ENCODE measurements at places on chromosomes 3 and 15.

GRCh38 chr15:78050441-78050809 is 27.1 kb downstream of the TBC1D2B start:
- DNase-seq, result no peak

GRCh38 chr3:24472358-24472757 is 22.3 kb downstream of the THRB start:
- DNase-seq, result no peak

- no peak for DNase-seq
Measured at GRCh38 chr15:57152666-57153539, 223.4 kb upstream of the CGNL1 start.

DNA sequence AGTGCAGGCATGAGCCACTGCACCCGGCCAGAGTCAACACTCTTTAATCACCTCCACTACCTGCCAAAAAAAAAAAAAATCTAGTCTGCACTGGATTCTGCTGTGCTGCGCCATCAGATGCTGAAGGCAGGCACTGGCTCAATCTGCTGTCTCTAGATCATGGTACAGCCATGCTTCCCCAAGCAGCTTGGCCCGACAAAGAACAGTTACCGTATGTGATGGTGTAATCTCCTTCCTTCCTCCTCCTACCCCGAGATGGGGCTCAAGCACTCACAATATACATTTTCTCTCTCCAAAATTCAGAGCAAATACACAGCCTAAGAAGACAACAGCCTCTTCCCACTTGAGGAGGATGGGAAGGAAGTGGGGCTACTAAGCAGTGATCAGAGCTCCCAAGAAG is 45.1 kb downstream of the DAPK2 start:
- no peak for DNase-seq
